ENCODE measurements at places on chromosomes 5 and 9.

DNA sequence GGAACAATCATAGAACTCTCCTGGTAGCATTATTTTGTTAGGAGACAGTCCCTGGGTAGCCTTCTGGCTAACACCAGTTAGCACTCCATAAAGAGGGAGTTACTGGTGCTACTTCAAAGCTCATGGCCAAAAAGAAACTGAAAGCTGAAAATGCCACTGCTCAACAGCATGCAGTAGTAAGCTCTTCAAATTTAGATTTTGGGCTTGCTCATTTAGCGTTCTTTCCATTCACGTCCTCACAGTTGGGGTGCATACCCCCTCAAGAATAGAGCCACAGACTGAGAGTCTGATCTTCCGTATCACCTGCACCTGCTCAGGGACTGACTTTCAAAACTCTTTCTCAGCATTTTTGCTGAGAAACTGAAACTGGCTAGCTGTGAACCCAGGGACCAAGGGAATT is 24.7 kb downstream of the NTRK2 start:
- DNase-seq: no peak

DNA sequence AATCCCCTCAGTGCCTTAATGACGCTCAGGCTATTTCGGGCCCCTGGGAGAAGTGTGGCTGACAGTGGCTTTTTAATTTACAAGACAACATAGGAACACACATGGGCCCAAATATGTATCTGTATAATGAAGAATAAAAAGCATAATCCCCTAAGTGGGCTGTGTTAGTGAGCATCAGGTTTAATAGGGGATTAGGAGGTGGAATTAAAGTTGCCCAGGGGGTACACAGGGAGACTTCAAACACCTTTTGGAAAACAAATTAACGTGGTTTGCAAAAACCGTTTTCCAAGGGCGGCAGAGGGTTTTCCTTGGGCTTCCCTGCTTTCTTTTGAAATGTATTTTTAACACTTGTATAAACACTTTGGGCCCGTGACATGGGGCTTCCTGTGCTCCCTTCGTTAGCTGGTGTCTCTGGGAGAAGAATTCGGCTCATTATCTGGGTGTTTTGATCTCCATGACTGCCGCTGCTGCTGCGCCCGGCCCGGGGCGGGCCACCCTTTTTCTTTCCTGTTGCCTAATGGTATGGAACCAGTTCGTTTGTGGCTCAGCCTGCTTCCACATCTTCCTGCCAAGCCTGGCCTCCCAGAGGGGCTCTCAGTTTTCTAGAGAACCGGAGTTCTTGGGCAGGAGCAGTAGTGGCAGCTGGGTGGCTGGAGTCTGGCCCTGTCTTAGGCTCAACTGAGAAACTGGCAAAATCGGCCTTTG is 173.0 kb downstream of the MACROH2A1 start:
- DNase-seq: no peak

DNA sequence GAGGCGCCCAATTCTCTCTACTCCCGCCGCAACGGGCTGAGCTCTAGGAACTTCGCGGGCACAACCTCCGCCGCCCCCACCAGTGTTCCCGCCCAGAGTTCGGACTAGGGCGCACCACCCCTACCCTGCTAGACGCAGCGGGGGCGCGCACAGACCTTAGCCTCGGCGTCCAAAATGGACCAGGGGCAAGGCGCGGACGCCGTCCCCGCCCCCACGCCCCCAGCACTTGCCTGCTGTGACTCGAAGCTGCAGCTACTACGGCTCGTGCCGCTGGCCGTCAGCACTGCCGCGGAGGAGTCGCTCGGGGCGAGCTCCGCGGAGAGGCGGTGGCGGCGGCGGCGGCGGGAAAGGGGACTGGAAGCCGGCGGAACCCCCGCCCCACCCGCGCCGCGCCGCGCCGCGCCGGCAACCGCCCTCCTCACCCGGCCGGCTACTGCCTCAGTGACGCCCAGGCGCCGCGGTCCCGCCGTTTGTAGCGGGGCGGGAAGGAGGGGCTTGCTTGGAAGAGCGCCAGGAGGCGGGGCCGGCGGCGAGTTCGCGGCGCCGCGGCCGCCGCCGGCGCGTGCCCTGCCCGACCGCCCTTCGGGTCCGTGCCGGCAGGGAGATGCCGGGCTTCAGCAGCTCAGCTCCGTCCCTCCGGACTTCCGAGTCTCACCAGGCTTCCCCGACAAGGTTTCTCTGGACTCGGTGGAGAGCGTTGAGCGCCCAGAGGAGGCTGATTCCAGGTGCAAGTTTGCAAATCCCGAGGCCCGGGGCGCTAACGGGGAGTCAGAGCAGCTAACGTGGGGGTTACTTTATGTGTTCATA is 4.5 kb downstream of the ELAVL2 start:
- no peak for DNase-seq

- DNase-seq: no peak
Observed at GRCh38 chr9:135883410-135884089, 23.8 kb downstream of the CAMSAP1 start.

- DNase-seq: no peak
Observed at GRCh38 chr9:129613520-129614175, 7.3 kb downstream of the C9orf50 start.

All from T-helper 2 cell treated with Interferon-gamma antibody and Interleukin-4, amounts not matched to agents 5 μg/mL and 100 μg/mL, for 36 hours (primary cell).